ENCODE measurements at places on chromosomes 1 and 21.

DNA sequence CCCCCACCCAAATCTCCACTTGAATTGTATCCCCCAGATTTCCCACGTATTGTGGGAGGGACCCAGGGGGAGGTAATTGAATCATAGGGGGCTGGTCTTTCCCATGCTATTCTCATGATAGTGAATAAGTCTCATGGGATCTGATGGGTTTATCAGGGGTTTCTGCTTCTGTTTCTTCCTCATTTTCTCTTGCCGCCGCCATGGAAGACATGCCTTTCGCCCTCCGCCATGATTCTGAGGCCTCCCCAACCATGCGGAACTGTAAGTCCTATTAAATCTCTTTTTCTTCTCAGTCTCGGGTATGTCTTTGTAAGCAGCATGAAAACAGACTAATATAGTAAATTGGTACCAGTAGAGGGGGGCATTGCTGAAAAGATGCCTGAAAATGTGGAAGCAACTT is 33.4 kb upstream of the ZNF496 start:
- DNase-seq, result no peak

DNA sequence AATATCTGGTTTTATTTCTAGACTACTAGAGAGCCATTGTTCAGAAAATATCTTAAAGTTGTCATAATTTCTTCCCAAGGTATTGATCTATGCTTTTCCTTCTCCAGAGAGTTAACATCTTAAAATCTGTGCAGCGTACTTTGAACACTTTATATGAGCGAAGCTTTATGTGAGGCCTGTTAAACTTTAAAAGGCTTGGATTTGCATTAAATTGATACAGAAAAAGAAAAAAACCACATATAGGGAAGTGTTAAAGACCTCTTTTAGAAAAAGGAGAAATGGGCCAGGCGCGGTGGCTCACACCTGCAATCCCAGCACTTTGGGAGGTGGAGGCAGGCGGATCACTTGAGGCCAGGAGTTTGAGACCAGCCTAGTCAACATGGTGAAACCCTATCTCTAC is 59.2 kb upstream of the MORC3 start:
- no peak for DNase-seq

DNA sequence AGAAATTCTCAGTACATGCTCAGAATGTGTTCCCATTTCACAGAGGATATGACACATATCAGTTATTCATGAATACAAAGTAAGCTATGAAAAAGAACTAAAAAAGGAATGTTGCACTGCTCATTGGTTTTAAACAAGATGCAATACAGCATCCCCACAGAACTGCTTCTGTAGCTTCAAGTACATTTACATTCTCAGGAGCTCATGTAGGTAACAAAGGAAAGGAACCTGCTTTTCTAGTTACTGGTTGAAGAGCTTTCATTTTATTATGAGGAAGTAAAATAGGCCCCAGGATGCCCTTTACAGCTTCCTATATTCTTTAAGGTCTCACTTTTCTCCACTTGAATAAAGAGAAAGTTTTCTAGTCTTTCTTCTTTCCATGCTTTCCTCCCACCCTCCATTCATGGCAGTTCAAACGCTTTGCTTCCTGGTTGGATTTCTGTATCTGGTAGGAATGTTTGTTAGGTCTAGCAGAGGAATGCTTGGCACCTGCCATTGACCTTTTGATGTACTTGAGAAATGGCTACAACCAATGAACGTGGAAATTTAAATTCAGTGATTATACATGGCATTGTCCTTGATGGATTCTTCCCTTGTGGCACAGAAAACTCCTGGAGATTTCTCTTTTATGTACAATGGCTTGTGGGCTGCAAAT is 27.1 kb upstream of the KCNK2 start:
- no peak for DNase-seq

DNA sequence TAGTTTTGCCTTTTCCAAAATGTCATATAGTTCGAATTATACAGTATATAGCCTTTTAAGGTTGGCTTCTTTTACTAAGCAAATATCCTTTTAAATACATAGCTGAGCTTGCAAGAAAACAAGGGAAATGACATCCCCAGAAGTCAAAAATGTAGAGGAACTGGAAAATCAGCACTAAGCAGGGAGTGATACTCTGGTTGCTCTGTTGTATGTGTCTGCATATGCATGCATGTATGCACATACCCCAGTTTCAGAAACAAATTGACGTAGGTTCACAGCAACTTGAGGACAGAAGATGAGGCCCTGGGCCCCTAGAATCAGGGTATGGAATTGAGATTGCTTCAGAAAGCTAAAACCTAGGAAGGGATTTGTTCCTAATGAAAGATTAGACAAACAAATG is 75.1 kb upstream of the GNG4 start:
- DNase-seq, result no peak

- DNase-seq, result no peak
Observed at GRCh38 chr1:168887381-168887780, 158.4 kb upstream of the DPT start.

- no peak for DNase-seq
Observed at GRCh38 chr1:165497069-165498013, 46.5 kb upstream of the LRRC52 start.

DNA sequence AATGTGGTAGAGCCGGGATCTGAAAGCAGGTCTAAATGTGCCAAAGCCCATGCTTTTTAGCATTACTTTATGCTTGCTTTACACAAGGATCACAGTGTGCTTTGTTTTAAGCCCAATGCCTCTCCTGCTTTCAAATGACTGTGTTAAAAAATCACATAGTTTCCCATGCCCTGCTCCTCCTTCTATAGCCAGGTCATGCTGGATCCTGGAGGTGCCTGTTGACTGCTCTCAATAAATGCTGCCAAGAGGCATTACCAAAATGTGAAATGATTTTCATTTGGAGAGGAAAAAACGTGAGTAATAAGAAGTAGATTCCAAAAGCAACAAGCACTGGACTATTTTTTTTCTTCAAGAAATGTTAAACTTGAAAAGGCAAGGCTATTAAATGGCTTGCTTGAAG is 420.7 kb upstream of the USP24 start:
- no peak for DNase-seq

- no peak for DNase-seq
Observed at GRCh38 chr1:93992954-93993353, 83.7 kb upstream of the GCLM start.

DNA sequence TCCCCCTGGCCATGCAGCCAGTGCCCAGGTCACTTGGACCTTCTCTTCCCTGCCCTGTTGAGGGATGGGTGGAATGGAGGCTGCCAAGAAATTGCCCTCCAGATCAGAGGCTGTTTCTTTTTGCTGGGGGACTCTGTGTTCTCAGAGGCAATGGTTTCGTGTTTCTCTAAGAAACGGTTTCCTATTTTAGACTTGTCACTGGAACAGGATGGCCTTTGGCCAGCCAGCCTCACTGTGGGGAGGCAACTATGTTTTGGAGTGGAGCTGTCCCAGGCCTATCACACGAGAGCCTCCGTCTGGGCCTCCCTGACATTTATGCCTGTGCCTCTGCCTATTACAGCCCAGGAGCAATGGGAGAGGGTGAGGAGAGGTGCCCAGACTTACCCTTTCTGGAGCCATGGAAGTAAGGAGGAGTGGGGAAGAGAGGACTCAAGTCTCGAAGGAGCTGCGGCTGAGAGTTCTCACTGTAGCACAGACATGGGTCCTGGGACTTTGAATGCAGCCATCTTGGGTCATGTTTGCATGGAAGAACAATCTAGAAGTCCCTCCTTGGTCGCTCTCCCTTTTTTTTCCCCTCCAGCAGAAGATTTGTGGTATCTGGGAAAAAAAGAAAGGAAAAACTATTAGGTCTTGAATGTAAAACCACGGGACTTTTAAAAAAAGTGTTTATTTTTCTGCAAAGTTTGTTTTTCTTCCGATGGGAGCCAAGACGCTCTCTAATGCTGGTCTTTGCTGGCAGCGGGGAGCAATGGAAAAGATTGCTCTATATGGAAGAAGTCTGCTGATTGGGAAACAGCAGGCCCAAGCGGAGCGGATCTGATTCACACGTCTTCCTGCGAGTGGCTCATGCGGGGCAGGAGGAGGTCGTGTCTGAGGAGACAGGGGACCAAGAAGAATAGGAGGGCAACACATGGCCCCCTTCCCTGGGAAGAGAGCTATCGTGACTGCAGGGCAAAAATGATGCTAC is 219.2 kb downstream of the FOXD2 start:
- no peak for DNase-seq

DNA sequence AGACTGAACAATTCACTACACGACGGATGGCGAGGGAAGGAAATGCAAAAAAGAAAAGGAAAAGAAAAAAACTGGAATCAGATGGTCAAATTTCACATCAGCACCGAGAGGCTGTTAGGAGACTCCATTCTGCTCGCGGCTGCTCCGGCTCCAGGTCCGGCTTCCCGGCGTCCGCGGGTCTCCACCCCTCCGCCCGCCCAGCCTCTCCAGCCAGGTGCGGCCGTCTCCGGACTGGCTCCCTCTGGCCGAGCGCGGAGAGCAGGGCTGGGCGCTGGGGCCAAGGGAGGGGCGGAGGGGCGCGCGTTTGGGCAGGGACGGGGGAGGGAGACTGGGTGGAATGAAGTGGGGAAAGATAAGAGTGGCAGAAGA is 332 bp downstream of the KCNJ6 start:
- DNase-seq, result no peak

DNA sequence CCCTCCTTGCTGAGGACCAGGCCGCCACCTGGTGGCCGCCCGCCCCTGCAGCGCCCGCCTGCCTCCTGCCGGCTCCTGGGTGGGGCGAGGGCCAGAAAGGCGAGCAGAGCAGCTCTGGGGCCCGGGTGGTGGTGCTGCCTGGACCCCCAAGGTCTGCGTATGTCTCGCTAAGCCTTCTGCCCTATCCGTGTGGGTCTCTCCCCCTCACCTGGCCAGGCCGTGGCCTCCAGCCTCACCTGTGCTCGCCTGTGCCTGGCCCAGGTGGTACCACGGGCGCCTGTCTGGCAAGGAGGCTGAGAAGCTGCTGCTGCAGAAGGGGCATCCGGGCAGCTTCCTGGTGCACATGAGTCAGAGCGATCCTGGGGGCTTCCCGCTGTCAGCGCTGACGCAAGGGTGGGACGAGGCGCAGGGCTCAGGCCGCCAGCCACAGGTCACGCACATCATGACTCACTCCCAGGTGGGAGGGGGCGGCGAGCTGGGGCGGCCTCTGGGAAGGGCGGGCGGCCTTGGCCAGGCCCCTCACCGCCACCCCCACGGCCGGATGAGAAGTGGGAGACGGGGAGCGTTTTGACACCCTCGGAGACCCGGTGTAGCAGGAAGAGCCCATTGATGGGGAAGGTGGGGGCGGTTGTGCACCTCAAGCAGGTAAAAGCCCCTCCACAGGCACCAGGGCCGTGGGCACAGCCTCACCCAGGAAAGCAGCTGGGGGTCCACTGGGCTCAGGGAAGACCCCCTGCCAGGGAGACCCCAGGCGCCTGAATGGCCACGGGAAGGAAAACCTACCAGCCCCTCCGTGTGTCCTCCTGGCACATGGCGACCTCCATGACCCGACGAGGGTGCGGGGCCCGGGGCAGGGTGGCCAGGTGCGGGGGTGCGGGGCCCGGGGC is 9.9 kb downstream of the RNF223 start:
- peak; percentile 74 for DNase-seq

- DNase-seq, result no peak
Observed at GRCh38 chr1:25090707-25091422, 141.4 kb downstream of the SYF2 start.

DNA sequence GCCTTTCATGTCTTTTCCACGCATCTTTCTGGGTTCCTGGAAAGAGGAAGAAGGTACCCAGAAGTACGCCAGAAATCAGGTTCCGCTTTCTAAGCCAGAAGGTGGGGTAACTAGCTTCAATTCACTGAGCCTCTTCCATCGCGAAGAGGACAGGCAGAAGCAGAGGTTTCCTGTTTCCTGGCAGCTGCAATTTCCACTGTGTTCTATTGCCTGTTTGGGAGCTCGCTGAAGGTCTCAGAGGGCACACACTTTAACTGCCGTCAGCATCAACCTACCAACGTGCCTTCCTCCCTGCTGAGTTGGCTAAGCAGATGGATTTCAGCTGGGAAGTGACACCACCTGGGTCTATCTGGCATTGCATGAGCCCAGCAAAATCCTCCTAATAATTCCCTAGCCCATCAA is 10.0 kb downstream of the NCF2 start:
- DNase-seq, result no peak

DNA sequence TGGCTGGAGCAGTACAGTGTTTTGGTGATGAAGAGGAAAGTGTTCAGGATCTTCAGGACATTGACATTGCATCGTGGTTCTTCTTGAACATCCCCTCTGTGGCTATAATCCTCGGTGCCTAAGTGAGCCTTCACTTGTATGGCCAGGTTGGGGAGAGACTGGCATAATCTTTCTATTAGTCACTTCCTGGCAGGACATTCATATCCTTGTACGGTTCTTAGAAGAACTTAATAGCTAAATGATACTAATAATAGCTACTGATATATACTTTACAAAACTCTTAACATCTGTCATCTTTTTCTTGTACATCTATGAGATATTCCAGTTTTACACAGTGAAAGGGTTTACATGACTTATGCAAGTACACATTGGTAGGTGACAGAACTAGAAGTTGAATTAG is 35.8 kb downstream of the CELF3 start:
- DNase-seq, result no peak

- no peak for DNase-seq
Observed at GRCh38 chr1:228282329-228283042, 74.6 kb downstream of the OBSCN start.

DNA sequence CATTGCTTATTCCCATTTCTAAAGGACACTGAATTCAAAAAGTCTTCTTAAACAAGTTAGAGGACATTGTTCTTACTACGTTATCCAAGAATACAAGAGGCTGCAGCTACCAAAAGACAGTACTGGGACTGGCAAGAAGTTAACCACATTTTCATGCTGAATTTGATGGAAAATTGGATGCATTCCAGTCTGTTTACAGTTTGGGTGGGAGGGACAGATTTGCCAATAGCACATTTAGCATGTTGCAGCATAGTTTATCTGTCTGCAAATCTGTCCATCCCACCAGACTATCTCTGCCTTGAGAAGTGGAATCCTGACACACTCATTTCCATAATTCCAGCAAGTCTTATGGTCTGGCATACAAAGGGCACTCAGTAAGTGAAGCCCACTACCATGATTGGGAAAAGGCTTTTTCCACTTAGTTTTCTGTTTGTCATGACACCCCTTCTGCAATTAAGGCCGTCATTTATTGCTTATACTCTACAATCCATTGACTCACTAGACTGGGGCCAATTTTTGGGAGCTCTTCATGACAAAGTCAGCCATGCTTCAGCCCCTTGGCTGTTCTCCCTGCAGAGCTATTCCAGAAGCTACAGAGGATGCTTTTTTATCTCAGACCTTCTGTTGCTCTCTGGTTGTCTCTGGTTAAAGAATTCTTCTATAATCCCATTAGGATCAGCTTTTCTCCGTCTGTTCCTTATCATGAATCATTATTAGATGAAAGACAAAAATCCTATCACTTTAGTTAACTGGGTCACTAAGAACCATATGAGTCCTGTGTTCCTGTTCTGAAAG is 355.8 kb upstream of the PTBP2 start:
- DNase-seq, result no peak

- no peak for DNase-seq
Observed at GRCh38 chr1:64940025-64940424, 26.3 kb downstream of the JAK1 start.
